Activated T-cell treated with anti-CD3 and anti-CD28 coated beads for 4 hours (primary cell): ENCODE measurements at places on chromosomes 7 and 10.

- no peak for DNase-seq
Observed at GRCh38 chr10:29377333-29377961, 88.6 kb downstream of the LYZL1 start.

GRCh38 chr7:111074748-111075146, 16.2 kb upstream of the LRRN3 start:
- DNase-seq = no peak

GRCh38 chr7:29622335-29623265, 59.0 kb downstream of the PRR15 start:
- DNase-seq = no peak

DNA sequence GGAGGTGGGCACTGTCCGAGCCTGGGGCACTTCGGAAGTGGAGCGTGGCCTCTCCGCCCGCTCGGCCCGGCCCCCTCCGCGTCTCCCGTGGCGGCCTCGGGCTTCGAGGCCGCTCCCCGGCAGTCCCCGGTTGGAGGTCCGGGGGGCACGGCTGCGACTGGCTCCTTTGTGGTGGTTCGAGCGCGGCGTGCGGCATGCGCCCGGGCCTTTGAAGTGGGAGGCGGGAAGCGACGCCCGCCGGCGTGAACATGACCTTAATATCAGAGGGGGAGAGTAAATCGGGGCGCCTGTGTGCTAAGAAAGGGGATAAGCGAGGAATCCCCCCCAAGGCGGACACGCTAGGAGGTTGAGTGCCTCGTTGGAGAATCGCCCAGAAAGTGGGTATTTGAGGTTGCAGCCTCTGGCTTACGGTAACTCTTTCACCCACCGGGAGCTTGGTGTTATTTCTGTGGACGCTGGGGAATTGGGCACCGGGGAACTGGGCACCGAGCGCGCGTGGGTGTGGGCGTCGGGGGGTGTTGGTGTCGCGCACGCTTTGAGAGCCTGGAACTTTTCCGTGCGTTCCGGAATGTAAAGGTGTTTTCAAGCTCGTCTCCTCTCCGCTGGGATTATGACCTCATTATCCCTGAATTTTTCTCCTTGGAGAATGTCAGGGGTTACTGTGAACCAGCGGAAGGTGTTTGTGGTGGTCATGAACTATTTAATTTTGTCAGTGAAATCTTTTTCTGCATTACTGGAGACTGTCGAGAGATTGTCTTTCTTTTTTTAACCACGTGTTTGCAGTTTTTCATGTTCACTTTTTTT, 660 bp downstream of the SUV39H2 start:
- DNase-seq = peak; percentile 25

DNA sequence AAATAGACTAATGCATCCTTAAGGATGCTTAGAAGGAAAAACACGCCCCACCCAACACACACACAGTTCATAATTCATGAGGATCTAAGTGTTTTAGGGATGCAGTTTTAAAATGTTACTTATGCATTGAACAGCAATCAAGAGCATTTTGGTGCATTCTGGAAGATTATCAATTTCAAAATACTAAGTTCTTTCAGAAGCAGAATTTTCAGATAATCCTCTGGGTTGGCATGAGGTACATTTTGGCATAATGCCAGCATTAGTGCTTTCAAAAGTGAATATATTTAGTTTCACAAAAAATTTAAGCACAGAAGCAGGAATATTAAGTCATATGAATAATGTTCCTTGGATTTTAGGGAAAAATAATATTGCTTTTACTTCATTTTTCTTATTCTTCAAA, 937.1 kb downstream of the REEP3 start:
- DNase-seq = no peak

DNA sequence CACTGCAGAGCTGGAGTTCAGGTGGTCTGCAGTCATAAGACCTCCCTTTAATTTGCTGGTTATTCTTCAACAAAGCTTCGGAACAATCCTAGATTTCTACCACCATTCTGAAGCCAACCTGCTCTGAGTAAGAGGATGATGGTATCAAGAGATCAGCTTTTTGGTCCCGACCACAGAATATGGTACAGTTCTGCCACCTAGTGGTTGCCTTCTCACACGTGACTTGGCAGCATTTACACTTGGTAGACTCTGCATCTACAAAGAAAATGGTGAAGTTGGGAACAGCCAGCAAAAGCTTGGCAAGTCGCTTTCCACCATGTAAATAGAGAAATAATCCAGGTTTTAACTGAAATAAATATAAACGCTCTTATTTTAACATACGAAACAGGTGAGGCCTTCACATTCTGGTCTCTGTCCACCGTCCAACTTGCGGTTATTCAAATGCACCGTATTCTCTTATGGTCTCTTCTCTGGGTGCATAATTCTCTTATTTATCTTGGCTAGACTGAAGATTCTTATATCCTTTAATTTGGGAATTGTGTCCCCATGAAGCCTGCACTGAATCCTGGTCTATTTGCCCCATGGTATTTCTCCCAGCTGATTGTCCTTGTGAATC, 173.9 kb upstream of the GRM3 start:
- no peak for DNase-seq

DNA sequence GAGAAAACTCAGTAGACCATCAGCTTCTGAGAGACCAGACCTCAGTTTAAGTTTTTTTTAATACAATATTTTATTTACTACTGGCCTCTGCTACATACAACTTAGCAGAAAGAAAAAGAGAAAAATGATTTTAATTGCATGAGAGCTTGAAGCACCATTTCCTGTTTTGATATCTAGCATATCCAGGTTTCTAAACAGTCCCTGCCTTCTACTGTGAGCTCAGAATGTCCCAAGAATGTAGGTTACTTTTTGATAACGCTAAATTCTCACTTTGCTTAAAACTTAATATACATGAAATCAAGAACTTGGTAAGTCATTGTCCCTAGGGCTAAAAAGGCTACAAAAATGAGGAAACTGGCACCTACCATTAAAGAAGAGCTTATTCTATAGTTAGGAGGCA, 7.0 kb downstream of the TMEM243 start:
- DNase-seq = no peak

GRCh38 chr10:1241973-1242935, 186.1 kb downstream of the WDR37 start:
- DNase-seq = no peak

- DNase-seq = no peak
Observed at GRCh38 chr7:39211581-39211980, 233.9 kb downstream of the POU6F2 start.

DNA sequence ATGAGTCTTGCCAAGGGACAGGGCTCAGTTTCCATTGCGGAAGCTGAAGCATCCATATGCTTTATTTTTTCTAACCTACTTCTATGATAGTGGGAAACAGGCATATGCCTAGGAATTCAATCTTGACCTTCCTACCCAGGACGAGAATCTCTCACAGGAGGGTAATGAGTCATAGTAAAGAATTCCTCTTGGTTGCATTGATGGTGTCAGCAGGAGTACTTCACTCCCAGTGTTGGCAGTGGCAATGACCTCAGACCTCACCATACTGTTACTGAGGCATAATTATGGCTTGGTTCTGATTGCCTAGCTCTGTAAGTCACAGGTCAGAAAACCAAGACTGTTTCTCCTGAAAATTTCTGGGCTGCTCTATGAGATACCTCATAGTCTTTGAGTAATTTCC, 552.9 kb downstream of the ARL4A start:
- DNase-seq = no peak

DNA sequence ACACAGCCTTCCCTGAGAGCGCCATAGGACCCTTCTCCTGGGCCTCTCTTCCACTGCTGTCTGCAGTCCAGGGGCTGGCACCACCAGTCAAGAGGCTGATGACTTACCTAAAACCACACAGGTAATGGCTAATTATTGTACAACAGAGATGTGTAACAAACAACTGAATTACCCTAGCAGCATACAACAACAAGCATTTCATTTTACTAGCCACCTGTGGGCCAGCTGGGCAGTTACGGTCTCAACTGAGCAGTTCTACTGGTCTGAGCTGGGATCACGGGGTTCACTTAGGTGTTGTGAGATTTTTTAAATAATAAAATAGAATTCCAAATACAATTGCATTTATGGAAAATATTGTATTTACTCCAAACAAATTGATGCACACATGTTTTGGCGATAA, 431.9 kb downstream of the TNS3 start:
- no peak for DNase-seq

- no peak for DNase-seq
Observed at GRCh38 chr7:114175125-114175524, 239.5 kb upstream of the FOXP2 start.

GRCh38 chr7:31970501-31970900, 99.7 kb downstream of the PDE1C start:
- DNase-seq = no peak

GRCh38 chr7:34189031-34189430, 283.7 kb downstream of the BMPER start:
- no peak for DNase-seq

DNA sequence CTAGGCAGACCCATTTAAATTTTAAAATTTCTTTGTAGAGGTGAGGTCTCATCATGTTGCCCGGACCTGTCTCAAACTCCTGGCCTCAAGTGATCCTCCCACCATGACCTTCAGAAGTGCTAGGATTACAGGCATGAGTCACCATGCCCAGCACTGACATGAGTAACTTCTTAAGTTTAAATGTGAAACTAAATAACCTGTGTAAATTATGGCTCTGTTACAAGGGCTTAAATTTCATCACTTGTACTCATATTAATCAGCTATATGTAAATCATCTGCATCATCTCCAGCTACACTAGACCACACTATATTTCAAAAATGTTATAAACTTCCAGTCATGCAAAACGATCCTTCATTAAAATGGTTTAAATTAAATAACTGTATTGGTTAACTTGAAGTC, 56.1 kb downstream of the ATAD1 start:
- DNase-seq = no peak

DNA sequence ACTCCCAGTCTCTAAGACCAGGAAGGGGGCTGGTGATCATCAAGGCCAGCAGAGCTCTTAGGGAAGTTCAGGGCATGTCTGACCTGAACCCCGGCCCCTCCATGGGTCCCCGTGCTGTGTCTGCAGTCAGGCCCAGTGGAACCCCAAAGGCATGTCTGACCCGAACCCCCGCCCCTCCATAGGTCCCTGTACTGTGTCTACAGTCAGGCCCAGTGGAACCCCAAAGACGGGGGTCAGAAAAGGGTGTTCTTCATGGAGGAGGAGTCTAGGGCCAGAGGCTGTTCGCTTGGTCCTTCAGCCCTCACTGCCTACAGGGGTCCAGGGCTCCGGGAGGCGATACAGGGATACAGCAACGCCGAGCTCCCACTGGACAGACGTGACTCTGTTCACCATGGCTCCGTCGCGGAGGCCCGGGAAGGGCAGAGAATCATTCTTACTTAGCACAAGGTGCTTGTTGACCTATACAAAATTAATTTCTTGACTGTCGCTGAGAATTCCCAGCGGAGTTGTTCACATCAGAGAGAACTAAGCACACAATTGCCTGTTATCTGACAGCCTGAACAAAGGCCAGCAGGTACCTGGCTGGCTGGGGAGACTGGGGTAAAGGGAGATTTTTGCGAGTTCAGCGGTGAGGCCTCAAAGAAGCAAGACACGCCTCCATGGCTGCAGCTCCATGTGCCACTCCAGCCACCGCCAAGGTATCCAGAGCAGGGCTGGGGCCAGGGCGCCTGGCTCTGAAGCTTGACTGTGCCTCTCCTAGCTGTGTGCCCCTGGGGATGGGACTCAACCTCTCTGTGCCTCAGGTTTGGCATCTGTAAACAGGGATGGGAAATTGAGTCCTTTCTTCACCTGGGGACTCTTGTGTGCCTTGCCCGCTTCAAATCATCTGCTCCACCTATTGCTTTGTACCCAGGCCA, 26.8 kb downstream of the EN2 start:
- DNase-seq = no peak

DNA sequence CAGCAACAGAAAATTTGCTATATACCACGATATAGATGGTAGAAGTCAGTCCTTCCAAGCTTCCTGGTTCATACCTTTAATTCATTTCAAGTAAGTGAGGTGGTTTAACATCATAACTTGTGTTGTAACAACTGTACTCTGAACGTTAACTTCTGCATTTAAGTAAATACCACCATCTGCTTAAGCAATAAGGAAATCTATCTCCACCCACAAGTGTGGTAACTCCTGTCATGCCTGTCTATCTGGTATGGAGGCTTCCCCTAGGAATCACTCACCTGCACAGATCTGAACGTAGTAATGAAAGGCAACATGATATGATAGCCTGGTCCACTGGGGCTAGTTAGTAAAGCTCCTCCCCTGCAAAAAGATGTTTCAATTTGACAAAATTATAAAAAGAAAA, 2.3 kb downstream of the ERLIN1 start:
- DNase-seq = no peak

- no peak for DNase-seq
Observed at GRCh38 chr10:129343141-129343540, 123.9 kb upstream of the MGMT start.
